ENCODE measurements at places on chromosomes 16 and 17.

DNA sequence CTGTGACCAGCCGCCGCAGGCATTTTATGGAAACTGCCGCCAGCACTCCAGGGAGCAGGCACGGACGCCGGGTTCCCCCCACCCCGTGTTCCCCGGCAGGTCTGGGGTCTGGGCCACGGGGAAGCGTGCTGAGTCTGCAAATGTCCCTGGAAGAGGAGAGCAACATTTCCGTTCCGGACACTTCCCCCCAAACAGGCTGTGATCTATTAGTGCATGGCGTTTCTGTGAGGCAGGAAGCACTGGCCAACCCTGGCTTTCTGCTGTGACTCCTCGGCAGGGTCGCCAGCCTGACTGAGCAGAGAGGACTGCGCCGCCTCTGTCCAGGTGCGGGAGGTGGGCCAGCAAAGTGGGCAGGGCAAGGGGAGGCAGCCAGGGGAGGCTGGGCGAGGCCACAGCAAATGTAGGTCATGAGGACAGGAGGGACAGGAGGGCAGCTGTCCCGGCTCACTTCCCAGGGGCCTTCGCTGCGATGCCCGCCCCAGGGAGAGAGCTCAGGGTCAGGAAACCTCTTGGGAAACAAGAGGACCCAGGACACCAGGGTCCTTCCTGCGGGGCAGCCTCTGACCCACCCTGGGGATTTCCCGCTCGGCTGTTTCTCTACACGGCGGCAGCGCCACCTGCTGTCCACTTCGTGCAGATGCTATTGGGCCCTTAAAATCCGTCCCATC, 9.5 kb downstream of the FOXF1 start:
- DNase-seq = no peak

- peak; percentile 63 for DNase-seq
These were observed 1.1 kb downstream of the EPOP start for GRCh38 chr17:38673707-38674013.

DNA sequence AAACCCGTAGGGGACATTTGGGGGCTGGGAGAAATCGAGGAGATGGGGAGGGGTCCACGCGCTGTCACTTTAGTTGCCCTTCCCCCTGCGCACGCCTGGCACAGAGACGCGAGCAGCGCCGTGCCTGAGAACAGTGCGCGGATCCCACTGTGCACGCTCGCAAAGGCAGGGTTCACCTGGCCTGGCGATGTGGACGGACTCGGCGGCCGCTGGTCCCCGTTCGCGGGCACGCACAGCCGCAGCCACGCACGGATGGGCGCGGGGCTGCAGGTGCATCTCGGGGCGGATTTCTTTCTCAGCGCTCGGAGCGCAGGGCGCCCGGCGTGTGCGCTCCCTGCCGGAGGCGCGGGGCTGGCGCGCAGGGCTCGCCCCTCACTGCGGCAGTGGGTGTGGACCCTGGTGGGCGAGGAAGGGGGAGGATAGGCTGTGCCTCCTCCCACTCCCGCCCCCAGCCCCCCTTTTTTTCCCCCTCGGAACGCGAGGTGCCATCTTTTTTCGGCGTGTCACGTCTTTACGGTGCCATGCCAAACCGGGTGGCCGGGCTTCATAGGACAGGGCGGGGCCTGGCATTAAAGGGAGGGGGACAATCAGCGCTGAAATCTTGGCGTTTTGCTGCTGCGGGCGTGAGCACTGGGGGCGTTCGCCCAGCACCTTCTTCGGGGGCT, 1.1 kb downstream of the MAPT start:
- peak; percentile 53 for DNase-seq

DNA sequence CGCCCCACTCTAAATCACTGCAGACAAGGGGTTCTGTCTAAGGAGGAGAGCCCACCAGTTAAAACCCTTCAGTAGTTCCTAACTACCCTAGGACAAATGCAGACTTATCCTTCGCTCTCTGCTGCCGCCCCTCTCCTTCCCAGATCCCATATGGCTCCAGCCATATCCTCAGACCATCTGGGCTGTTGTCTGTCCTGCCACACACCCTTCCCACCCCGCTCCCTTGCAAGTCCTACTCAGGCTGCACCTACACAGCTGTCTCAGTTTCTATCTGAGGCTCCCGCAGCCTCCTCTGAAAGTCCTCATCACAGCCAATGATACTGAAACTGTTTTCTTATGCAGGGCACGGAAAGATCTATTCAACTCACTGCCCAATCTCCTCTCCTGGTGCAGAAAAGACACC, 720 bp upstream of the BCKDK start:
- DNase-seq = no peak

DNA sequence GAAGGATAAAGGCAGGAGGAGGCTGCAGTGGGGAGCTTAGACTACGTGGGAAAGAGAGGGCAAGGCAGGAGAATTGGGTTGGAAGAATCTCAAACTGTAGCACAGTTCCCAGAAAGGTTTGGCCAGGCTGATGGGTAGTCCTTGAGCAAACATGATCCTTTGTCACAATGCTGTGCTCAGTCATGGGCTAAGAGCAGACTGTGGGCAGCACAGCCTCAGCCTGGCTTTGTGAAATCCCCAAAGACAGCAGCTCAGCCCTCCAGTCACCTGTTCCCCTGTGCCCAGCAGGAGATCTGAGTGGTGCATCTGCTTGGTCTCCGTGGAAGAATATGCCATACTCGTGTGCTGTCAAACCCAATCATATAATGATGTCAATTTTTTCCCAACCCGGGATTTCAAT, 10.6 kb upstream of the ENGASE start:
- DNase-seq = no peak

- DNase-seq = no peak
These were observed 48.0 kb upstream of the METRNL start for GRCh38 chr17:83031321-83031945.

DNA sequence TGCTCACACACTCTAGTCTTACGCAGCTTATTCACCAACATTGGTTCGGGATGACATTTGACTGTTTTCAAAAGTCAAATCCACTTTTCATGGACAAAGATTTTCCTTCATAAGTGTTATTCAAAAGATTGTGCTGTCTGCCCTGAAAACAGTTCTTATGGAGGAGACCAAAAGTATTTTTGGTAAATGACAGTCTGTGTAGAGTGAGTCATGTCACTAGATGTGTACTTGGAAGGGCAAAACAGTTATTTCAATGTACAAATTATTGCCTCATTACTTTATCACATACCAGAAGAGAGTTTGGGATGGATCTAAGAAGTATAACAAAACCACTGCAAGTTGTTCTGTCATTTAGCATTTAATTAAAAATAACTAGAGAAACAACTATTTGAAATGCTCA, 265.6 kb downstream of the CDH13 start:
- DNase-seq = no peak

DNA sequence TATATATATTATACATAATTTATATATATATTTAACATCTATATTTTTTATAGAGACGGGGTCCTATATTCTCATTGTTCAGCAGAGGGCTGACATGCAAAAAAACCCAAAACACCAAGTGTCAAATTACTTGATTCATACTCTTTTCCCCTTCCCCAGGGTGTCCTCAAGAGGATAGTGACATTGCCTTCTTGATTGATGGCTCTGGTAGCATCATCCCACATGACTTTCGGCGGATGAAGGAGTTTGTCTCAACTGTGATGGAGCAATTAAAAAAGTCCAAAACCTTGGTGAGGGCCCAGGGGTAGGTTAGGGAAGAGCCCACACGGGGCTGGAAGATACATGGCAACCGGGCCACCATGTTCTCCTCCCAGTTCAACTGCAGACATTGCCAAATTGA, 11.0 kb downstream of the ITGAM start:
- DNase-seq = no peak

DNA sequence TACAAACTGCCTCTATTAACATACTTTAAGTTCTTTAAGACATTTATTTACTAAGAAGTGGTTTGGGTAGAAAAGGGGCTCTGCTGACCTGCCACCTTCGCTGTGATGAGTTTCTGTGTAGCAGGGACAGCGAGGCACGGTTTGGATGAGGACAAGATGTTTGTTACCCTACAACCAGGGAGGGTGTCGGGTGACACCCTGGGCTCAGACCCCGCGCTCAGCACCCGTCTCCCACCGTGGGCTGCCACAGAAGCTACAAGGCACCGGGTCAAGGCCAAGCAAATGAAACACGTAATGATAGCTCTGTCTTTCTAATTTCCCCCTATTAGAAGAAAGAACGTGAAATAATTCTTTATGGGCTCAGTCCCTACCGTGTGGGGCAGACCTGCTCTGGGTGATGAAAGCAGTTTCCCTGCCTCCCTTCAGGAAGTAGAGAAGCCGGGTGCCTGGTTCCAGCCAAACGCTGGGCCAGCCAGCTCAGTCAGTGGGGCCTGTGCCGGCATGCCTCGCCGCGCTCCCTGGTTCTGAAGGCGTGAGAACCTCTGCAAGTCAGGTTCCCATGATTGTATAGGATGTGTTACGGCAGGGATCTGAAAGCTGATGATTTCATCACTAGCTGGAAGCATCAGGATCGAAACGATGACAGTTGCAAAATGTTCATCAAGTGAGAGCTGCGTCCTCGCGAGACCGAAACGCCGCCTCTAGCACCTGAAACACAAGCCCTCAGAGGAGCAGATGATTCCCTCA, 3.9 kb downstream of the ZNF750 start:
- DNase-seq = no peak

DNA sequence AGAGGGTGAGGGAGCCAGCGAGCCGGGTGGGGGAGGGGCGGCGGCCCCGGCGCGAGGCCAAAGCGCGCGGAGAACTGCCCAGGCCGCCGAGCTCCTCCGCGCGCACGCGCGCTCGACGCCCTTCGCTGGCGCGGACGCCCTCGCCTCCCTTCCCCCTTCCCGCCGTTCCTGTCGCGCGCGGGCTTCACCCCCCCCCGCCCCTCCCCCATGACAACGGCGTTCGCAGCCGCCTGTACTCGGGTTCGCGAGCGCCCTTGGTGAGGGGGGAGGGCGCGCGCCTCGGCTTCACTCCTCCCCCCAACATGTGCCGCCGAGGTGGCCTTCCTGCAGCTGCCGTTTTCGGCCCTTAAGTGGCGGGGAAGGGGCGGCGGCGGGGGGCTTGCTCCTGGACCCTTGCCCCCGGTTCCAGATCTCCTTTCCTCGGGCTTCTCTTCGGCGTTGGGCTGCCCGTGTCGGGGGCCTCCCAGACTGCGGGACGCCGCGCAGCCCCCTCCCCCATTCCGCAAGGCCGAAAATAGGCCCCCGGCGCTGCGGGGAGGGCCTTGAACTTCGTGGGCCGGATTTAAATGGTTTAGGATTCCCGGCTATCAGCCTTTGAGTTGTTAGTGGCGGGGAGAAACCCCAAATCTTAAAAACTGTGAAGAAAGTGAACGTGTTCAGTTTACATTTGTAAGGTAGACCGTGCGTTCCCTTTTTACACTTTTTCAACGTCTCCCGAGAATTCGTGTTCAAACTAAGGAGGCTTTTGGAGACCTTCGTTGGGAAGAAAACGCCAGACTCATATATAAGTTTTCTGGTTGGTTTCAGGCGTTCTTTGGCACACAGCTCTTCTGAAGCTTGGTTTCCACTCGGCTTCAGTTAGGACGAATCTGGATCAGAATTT, 653 bp downstream of the SRRM2 start:
- peak; percentile 94 for DNase-seq

DNA sequence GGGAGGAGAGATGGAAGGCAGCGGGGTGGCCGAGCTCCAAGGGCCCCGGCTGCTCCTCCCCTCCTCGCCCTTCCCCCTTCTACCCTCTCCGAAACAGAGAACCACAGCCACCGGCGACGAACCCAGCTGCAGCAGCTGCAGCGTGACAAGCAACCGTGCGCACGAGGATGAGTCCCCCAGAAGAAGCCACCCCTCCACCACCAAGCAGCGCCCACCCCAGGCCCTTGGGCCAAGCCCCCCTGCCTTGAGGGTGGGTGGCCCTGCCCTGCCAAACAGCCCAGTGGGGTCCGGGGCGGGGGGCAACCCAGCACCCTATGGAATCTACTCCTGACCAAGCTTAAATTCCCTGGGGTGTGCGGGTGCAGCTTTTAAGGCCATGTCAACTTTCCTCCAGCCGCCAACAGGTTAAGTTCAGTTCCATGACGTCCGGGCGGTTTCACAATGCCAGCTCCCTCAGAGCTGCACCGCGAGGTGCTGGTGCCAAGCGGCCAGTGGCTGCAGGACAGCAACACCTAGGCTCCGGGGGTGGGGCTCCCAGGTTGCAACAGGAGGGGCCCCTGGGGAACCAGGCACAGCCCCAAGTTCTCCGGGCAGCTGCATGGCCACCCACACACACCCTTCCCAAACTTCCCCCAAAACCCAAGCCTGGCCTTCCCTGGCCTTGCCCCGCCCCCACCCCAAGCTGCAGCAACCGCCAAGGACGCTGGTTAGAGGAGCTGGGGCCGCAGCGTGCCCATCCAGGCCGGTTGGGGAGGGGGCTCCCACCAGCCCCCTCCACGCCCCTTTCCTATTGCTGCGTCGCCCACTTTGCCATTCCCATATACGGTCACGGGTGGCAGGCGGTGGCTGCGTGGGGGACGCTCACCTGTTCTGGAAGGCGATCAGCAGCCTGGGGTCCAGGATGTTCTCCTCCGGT, 2.0 kb downstream of the CBX4 start:
- DNase-seq = no peak

- DNase-seq = no peak
These were observed 85.0 kb downstream of the PMP22 start for GRCh38 chr17:15180121-15180561.

DNA sequence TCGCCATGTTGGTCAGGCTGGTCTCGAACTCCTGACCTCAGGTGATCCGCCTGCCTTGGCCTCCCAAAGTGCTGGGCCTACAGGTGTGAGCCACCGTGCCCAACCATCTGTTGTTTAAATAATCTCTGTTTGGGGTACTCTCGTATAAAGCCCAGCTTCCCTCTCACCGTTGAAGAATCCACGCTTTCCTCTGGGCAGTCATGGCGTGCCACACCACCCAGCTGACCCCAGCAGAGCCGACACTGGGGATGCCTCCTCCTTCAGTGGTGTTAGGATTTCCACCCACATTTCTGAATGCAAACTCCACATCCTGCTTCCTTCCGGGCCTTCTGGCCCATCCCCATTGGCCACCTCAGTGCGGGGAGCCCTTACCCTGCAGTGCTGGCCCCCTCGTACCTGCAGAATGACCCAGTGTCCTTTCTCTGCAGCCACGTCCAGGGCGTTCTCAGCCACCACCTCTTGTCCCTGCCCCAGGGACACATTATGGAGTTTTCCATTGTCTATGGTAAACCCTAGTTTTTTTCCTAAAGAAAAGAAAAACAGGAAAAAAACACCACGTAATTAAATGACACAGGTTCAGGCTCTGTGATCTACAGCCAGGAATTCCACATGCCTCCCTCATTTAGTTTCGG, 60.4 kb downstream of the PGS1 start:
- DNase-seq = no peak

Measured in right forelimb (tissue), 1 donor.